Glutamatergic neuron (in vitro differentiated cells): ENCODE measurements at places on chromosomes 1 and 21.
A peak's percentile ranks its signal among the peaks of the same experiment; 100 is the strongest.

DNA sequence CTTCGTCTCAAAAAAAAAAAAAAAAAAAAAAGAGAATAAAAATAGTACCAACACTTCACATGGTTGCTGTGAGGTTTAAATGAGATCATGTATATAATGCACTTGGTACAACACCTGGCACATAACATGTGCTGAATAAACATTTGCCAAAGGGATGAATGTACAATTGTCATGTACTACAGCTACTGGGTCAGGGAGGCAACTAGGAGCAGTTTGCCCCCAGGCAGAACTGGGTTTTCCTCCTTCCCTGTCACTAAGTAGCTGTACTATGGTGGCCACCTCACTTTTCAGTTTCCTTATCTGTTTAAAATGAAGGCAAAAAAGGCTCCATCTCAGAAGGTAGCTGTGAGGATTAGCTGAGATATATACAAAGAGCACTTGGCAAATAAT, 11.5 kb downstream of the AK2 start:
- H3K27me3 ChIP-seq: peaks cover 1% of the 10 kb centered on the region
- H3K4me3 ChIP-seq: no peak overlapping the region
- H3K27ac ChIP-seq: no peak overlapping the region
- DNase-seq: no peak
- H3K36me3 ChIP-seq: no peaks in the 10 kb centered on the region

DNA sequence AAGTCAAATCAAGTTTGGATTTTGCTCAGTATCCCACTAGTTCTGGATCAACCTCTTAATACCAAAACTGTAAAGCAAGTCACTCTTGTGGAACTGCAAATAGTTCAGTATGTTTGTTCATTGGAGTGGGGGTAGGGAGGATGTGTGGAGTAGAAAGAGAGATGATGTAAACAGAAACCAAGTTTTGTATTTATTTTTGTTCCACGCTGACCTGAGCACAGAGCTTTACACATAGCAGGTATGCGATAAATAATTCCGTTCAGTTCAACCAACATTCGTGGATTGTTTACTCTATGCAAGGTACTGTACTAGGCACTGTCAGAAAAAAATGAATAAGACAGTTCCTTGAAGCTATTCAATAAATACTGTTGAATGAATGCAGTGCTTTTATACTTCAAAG, 4.5 kb upstream of the ZNF644 start:
- H3K4me1 ChIP-seq: peaks cover 6% of the 10 kb centered on the region
- H3K36me3 ChIP-seq: no peaks in the 10 kb centered on the region
- H3K27me3 ChIP-seq: no peaks in the 10 kb centered on the region
- H3K4me3 ChIP-seq: no peak overlapping the region
- H3K27ac ChIP-seq: no peak overlapping the region
- no peak for DNase-seq

DNA sequence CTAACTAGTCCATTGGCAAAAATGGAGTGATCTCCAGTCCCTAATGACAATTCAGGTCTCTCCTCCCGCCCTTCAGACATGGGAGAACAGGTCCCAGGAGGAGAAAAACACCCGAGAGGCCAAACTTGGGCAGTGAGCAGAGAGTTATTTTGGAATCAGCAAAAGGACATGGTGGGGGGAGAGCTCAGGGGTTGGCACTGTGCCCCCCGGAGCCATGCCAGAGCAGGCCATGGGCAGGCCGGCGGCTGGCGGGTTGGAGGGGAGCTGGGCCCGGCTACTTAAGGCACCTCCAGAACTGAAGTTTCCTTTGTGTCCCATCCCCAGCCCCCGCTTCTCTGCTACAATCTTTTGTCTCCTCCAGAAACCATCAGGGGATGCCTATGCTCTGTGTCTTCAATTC, 7.1 kb downstream of the LGR6 start:
- DNase-seq: no peak
- H3K4me1 ChIP-seq: peaks cover 2% of the 10 kb centered on the region
- no peaks in the 10 kb centered on the region for H3K36me3 ChIP-seq
- peak overlapping the region; percentile 13 for H3K27ac ChIP-seq
- H3K27me3 ChIP-seq: peaks cover 8% of the 10 kb centered on the region

- peak overlapping the region; percentile 20 for H3K4me3 ChIP-seq
Measured at GRCh38 chr1:47710329-47711071, 272.7 kb downstream of the FOXD2 start.

GRCh38 chr1:83961571-83962295, 37.2 kb downstream of the TTLL7 start:
- DNase-seq: no peak
- peaks cover 5% of the 10 kb centered on the region for H3K4me1 ChIP-seq
- H3K36me3 ChIP-seq: no peaks in the 10 kb centered on the region
- H3K4me3 ChIP-seq: no peak overlapping the region
- H3K27me3 ChIP-seq: no peaks in the 10 kb centered on the region
- H3K27ac ChIP-seq: no peak overlapping the region

GRCh38 chr1:216314379-216315095, 108.7 kb downstream of the USH2A start:
- H3K4me3 ChIP-seq: no peak overlapping the region
- DNase-seq: no peak
- H3K27ac ChIP-seq: no peak overlapping the region

DNA sequence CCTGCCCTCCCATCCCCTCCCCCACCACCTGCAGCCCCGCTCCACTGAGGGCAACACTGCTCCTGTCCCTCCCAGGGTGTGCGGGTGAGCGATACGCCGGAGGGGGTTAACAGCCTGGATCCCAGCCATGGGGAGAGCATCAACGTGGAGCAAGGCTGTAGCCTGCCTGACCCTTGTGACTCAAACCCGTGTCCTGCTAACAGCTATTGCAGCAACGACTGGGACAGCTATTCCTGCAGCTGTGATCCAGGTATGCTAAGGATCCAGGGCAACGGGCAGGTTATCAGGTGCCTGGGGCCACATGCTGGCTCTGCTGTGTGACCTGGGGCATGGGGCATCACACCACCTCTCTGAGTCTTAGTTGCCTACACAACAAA, 15.0 kb downstream of the CELSR2 start:
- no peak overlapping the region for H3K27ac ChIP-seq
- peaks cover 1% of the 10 kb centered on the region for H3K27me3 ChIP-seq
- no peak overlapping the region for H3K4me3 ChIP-seq
- H3K4me1 ChIP-seq: peaks cover 10% of the 10 kb centered on the region

GRCh38 chr1:160070243-160071163, 543 bp upstream of the KCNJ10 start:
- H3K4me1 ChIP-seq: no peaks in the 10 kb centered on the region
- H3K36me3 ChIP-seq: no peaks in the 10 kb centered on the region
- DNase-seq: peak; percentile 90
- peaks cover 3% of the 10 kb centered on the region for H3K27me3 ChIP-seq
- H3K27ac ChIP-seq: no peak overlapping the region

- H3K27ac ChIP-seq: no peak overlapping the region
- no peaks in the 10 kb centered on the region for H3K36me3 ChIP-seq
- H3K27me3 ChIP-seq: no peaks in the 10 kb centered on the region
- no peak overlapping the region for H3K4me3 ChIP-seq
- H3K4me1 ChIP-seq: no peaks in the 10 kb centered on the region
Measured at GRCh38 chr1:99781798-99782197, 15.4 kb upstream of the FRRS1 start.

GRCh38 chr1:24853649-24854048, 76.4 kb downstream of the RUNX3 start:
- H3K27me3 ChIP-seq: peaks cover 4% of the 10 kb centered on the region
- no peaks in the 10 kb centered on the region for H3K4me1 ChIP-seq
- no peak overlapping the region for H3K4me3 ChIP-seq

DNA sequence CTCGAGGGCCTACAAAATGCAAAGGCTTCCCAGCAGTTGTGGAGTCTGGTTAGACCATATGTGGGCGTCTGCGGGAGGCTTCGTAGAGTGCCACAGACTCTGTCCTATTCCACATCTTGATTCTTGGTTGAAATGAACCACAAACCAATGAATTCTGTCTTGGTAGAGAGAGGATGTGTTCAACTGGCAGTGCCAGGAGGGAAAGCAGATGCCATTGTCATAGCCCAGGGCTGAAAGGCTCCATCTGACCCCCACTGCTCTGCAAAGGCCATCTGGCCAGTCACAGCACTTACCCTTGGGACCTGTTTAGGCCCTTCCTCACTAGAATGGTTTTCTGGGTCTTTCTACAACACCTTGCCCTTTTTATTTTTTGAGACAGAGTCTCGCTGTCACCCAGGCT, 22.1 kb downstream of the ACOT11 start:
- H3K27ac ChIP-seq: peak overlapping the region; percentile 80
- no peaks in the 10 kb centered on the region for H3K36me3 ChIP-seq
- peaks cover 34% of the 10 kb centered on the region for H3K4me1 ChIP-seq
- no peak for DNase-seq

DNA sequence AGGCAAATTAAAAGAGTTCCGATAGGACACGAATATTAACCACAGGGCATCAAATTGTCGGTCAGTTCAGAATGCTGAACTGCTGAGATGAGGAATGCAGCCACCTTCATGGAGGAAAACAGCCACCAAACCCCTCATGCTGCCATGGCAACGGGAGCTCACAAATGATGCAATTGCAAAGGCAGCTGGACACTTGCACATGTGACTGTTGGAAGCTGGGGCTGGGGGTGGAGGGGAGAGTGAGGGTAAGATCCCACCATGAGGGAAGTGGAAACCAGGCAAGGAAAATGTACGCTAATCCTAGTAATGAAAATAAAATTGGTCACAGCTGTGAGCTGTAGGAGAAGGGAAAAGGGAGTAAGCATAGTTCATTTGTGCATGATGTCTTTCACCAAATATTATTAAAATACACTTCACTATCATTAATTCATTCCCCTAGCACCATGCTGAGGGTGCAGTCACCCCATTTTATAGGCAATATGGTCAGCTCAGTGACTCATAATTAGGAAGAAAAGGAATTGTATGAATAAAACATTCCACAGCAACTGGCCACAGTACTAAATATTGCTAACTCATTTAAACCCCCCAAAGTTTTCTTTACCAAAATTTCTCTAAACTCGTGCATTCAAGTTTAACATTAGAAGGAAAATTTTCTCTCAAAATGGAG, 15.3 kb downstream of the BECN2 start:
- no peaks in the 10 kb centered on the region for H3K36me3 ChIP-seq
- no peak overlapping the region for H3K4me3 ChIP-seq
- peak; percentile 74 for DNase-seq
- H3K4me1 ChIP-seq: peaks cover 9% of the 10 kb centered on the region
- H3K27me3 ChIP-seq: no peaks in the 10 kb centered on the region

DNA sequence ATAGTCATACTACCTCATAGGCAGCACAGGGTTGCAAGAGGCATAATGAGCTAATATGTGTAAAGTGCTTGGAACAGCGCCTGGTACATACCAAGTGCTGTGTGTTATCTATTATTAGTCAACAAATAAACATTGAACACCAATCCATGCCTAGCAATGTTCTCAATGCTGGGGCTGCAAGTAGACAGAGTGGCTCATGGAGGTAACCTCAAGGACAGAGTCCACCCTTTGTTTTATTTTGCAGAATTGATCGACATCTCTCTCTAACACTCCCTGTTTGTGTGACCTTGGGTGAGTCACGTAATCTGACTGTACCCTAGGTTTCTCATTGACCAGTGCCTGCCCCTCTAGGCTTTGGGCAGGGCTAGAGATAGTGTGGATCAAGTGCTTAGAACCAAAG, 164.0 kb upstream of the KLHDC7A start:
- H3K27ac ChIP-seq: no peak overlapping the region
- H3K27me3 ChIP-seq: peaks cover 2% of the 10 kb centered on the region
- peaks cover 2% of the 10 kb centered on the region for H3K4me1 ChIP-seq
- peaks cover 9% of the 10 kb centered on the region for H3K36me3 ChIP-seq

DNA sequence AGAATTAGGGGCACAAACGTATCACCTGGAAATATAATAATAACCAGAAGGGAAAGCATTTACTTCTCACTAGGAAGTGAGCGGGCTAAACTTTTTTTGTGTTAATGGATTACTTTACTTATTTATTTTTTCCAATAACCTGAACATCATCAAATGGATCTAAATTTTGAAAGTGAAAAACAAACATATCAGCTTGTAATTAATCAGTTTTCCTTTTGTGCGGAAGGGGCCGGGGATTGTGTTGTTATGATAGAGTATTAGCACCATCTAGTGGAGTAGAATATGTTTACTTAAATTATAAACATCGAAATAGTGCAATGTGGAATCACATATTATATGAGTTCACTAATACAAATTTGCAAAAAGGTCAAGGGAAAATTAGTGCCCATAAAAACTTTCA, 9.0 kb downstream of the CFH start:
- H3K36me3 ChIP-seq: no peaks in the 10 kb centered on the region
- no peak overlapping the region for H3K27ac ChIP-seq
- H3K4me3 ChIP-seq: no peak overlapping the region
- H3K4me1 ChIP-seq: peaks cover 5% of the 10 kb centered on the region
- DNase-seq: no peak

- H3K27me3 ChIP-seq: peaks cover 2% of the 10 kb centered on the region
- DNase-seq: peak; percentile 37
- no peaks in the 10 kb centered on the region for H3K36me3 ChIP-seq
- H3K4me3 ChIP-seq: peak overlapping the region; percentile 73
- H3K4me1 ChIP-seq: peaks cover 34% of the 10 kb centered on the region
Measured at GRCh38 chr1:202638019-202638700, 72.1 kb downstream of the SYT2 start.

- H3K4me1 ChIP-seq: peaks cover 8% of the 10 kb centered on the region
- H3K36me3 ChIP-seq: no peaks in the 10 kb centered on the region
- H3K4me3 ChIP-seq: no peak overlapping the region
- peaks cover 4% of the 10 kb centered on the region for H3K27me3 ChIP-seq
- peak overlapping the region; percentile 28 for H3K27ac ChIP-seq
- no peak for DNase-seq
Measured at GRCh38 chr1:230743899-230744298, 3.3 kb upstream of the CAPN9 start.

DNA sequence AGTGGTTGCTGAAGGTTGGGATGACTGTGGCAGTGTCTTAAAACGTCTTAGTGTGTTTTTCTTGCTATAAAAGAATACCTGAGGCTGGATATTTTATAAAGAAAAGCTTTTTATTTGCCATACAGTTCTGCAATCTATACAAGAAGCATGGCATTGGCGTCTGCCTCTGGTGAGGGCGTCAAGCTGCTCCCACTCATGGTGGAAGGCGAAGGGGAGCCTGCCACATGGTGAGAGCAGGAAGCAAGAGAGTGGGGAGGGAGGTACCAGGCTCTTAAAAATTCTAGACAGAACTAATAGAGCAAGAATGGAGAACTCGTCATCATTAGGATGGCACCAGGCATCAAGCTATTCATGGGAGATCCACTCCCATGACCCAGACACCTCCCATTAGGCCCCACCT, 140.5 kb downstream of the CACNA1E start:
- no peak overlapping the region for H3K4me3 ChIP-seq
- H3K27me3 ChIP-seq: no peaks in the 10 kb centered on the region
- H3K4me1 ChIP-seq: no peaks in the 10 kb centered on the region
- peaks cover 6% of the 10 kb centered on the region for H3K36me3 ChIP-seq

- no peak overlapping the region for H3K4me3 ChIP-seq
- H3K4me1 ChIP-seq: no peaks in the 10 kb centered on the region
- DNase-seq: no peak
- no peak overlapping the region for H3K27ac ChIP-seq
Measured at GRCh38 chr1:176877557-176877956, 287.0 kb downstream of the ASTN1 start.

- no peak overlapping the region for H3K27ac ChIP-seq
- H3K36me3 ChIP-seq: no peaks in the 10 kb centered on the region
- H3K27me3 ChIP-seq: peaks cover 3% of the 10 kb centered on the region
Measured at GRCh38 chr1:8419861-8420260, 101.9 kb downstream of the SLC45A1 start.
